Astrocyte of the hippocampus (primary cell): ENCODE measurements at places on chromosomes 2 and 18.

- peak; percentile 47 for DNase-seq
Measured at GRCh38 chr2:137951586-137951985, 12.7 kb upstream of the HNMT start.

GRCh38 chr2:18771212-18771611, 181.8 kb upstream of the NT5C1B start:
- DNase-seq, result no peak

DNA sequence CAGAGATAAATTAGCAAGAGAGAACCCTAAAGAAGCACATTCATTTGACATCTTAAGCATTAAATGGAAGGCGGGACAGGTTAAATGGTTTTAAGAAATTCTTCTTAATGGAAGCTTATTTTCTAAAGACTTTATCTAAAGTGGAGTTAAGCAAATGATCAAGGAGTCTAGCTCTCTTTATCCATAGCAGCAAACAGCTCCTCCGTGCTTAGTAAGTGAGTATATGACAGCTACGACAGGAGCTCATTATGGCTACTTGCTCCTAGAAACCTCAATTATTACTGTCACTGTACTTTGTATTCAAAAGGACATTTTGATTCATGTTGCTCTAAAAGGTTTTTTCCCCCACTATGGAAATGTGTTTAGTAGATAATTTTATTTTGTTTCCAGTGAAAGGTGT, 444.9 kb downstream of the TMX3 start:
- DNase-seq, result no peak

GRCh38 chr2:63982335-63982734, 36.9 kb downstream of the VPS54 start:
- no peak for DNase-seq

GRCh38 chr2:7672027-7672684, 754.9 kb downstream of the RNF144A start:
- peak; percentile 72 for DNase-seq

DNA sequence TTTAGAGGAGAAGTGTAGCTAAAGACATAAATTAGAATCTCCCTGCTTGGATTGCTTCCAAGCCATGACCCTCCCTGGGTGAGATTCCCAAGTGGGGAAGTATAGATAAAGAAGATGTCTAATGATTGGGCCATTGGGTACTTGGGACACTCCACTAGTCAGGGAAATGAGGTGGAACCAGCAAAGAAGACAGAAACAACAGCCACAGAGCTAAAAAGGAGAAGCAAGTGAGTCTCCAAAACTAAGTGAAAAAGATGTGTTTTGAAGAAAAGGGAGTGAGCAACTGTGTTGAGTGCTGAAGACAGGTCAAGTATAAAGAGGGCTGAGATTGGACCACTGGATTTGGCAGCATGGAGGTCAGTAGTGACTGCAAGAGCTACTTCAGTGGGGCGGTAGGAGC, 276.7 kb upstream of the STON1 start:
- no peak for DNase-seq

- DNase-seq, result peak; percentile 12
Measured at GRCh38 chr18:3985020-3985419, 470.1 kb downstream of the DLGAP1 start.

GRCh38 chr2:66721776-66722175, 286.9 kb downstream of the MEIS1 start:
- no peak for DNase-seq

GRCh38 chr2:107392241-107392704, 434.4 kb upstream of the RGPD4 start:
- DNase-seq, result no peak

DNA sequence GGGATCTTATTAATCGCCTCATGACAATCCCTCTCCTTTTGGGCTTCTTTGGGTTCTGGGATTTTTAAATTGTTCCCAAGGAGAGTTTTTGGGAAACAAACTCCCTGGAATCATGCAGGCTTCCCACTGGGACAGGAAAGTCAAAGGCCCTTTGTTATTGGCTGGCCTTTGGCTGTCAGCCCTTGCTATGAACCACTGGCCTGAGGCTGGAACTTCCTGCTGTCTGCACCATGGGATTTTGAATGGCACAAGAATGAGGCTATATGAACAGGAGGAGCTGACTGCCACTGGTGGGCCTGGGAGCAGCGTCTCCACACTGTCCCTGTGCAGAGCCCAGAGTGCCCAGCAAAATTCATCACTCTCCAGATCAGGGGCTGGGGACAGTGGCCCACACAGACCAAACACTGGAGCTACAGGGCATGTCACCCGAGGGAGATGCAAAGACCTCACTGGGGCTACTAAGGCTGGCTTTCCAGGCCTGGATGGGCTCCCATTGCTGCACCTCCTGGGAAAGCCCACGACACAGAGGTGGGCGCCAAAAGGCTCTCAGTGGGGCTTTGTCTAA, 35.7 kb downstream of the STEAP3 start:
- DNase-seq, result no peak

DNA sequence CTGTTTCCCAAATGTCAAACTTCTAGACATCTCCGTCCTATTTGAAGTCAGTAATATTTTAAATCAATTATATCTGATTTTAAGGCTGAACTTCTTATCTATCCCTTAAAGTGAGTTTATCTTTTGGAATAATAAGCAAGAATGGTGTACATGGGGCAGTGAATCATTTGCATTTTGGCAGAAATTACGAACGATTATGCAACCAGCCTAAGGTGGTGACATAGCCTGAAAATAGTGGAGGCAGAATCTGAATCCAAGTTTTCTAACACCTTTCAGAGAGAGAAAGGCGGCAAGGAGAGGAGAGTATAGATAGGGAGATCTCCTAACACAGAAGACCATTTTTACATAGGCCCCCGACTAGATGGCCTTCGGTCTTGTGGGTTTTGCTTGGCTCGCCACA, 10.7 kb downstream of the ZBTB14 start:
- DNase-seq, result no peak

GRCh38 chr2:144240656-144241339, 279.1 kb downstream of the ZEB2 start:
- no peak for DNase-seq

DNA sequence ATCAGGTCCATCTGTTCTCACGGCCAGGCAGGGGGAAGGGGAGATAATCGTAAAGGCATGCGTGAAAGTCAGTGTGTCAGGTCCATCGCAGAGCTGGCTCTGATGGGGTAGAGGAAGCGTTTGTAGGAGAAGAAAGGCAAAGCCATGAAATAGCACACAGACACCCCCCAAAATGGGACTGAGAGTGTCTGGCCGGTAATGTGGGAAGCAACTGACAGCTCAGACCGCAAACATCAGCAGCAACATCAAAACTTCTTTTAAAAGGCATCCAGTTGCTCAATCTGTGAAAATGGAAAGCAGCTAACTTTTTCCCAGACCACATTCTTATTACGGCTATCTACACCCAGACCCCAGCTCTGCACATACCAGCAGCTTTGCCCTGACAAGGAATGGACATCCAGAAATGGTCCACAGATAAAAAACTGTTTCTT, 232.6 kb downstream of the EN1 start:
- peak; percentile 3 for DNase-seq

GRCh38 chr2:205763708-205764211, 81.5 kb downstream of the NRP2 start:
- DNase-seq, result peak; percentile 94

GRCh38 chr2:176135035-176135440, 5.5 kb downstream of the HOXD8 start:
- no peak for DNase-seq

DNA sequence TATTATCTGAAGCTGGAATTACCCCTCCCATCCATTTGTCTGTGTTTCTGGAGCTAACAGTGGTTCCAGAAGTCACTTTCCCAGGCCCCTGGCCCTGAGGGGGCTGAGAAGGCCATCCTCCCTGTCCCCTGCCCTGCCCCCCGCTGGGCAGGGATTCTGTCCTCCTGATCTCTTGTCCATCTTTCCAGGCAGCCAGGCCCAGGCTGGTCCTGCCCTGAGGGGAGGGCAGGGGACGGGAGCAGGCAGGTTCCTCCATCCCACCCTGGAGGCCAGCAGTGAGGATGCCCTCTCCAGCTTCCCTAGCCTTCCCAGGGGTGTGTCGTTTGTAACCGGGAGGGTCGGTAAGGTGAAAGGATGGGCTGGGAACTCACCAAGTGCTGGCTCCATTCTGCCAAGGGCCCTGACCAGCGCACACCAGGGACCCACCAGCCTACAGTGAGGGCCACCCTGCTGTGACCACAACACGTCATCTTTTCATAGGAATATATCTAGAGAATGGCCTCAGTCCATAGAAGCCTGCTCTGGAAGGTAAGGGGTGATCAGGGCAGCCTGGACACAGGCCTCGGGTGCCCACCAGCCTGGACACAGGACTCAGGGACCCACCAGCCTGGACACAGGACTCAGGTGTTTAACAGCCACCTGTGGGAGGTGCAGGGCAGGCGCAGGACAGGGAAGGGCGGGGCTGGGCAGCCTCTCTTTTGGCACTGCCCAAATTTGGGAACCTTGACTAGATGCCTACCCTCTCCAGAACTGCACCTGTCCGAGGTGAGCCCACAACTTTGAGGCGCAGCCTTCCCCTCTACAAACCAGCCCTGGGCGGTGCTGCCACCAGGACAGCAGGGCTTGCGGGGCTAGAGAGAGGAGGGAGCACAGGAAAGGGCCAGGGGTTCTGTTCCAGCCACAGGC, 35.8 kb upstream of the GPC1 start:
- DNase-seq, result no peak

DNA sequence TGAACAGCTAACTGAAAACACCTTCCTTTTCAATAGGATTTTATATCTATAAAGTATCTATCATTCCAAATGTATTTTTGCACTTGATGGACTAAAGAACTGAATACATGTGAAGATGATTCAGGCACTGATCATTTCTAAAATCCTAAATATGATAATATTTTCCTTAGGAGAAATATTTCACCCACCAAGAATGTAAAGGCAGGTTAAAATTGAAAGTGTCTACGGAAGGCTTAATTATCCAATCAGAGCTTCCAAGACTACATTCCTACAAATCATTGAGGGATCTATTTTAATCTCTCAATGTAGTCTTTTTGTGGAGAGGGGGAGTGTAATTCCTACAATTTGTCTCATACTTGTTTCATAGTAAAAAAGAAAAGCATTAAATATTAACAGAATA, 3.6 kb downstream of the GALNT3 start:
- DNase-seq, result no peak

DNA sequence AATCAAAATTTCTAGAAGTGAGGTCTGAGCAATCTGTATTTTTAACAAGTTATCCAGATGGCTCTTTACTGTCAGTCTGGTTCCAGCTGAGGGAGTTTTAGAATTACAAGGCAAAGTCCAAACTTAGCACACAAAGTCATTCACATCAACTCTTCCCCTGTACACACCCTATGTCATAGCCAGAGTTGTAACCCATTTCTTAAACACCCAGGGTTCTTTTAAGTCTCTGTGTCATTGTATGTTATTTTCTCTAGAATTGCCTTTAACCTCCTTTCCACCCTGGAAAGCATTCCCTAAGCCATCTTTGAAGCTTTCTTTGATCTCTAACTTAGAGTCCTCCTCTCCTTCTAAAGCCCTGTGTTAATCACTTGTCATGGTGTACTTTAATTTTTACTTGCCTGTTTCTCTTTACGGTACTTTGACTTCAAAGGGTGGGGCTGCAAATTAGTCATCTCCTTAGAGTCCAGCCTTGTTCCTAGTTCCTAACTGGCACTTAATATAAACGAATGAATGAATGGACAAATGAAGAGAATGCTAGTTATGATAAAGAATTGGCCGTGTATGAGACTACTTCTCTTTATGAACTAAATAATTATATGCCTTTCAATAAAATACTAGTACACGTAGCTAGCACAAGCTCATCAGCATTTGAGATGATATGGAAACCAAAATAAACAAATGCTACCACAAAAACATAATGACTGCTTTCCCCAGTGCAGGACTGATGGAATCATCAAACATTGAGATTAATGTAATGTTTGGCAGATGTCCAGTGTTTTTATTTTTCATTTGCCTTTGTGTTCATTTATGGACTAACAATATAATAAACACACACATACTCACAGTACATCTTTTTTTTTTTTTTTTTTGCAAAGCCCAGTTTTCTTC, 11.9 kb upstream of the ACTR3 start:
- DNase-seq, result no peak

DNA sequence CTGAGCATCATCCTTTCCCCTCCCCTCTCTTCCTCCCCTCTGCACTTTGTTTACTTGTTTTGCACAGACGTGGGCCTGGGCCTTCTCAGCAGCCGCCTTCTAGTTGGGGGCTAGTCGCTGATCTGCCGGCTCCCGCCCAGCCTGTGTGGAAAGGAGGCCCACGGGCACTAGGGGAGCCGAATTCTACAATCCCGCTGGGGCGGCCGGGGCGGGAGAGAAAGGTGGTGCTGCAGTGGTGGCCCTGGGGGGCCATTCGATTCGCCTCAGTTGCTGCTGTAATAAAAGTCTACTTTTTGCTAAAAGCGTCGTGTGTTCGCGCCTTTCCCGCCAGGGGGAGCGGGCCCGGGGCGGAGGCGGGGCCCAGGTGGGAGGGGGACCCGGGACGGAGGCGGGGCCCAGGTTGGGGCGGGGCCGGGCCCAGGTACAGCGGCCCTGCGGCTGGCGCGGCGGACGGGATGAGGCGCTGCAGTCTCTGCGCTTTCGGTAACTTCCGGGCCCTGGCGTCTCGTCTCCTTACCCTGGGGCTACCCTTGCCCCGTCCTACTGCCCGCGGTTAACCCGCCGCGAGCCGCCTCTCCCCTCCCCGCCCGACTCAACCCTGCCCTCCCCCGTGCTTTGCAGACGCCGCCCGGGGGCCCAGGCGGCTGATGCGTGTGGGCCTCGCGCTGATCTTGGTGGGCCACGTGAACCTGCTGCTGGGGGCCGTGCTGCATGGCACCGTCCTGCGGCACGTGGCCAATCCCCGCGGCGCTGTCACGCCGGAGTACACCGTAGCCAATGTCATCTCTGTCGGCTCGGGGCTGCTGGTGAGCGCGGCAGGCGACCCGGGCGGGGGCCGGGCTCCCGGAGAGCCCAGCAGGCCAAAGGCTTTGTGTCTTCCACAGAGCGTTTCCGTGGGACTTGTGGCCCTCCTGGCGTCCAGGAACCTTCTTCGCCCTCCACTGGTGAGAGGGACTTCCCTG, at the start of gene KRTCAP3:
Gene KRTCAP3 (plus strand): TSS at position 424 of the 962 bp plus-strand sequence. CDS start 32 bp downstream, at position 456.
- peak; percentile 14 for DNase-seq

GRCh38 chr18:78647018-78647417, 332.6 kb upstream of the SALL3 start:
- no peak for DNase-seq

GRCh38 chr18:28080876-28081300, 96.0 kb downstream of the CDH2 start:
- no peak for DNase-seq

GRCh38 chr2:236711440-236711839, 141.8 kb downstream of the ACKR3 start:
- DNase-seq, result no peak

- DNase-seq, result peak; percentile 70
Measured at GRCh38 chr2:225270861-225271260, 128.6 kb upstream of the NYAP2 start.

GRCh38 chr2:55112229-55113031, 62.2 kb upstream of the RTN4 start:
- no peak for DNase-seq

- no peak for DNase-seq
Measured at GRCh38 chr18:31237142-31237541, 74.5 kb upstream of the DSC1 start.

- DNase-seq, result no peak
Measured at GRCh38 chr2:181781078-181781786, 100.9 kb upstream of the NEUROD1 start.
